ENCODE measurements at places on chromosomes 6 and 20.

GRCh38 chr6:166532302-166532701 lies 54.2 kb downstream of the RAMACL start:
- no peak for DNase-seq

DNA sequence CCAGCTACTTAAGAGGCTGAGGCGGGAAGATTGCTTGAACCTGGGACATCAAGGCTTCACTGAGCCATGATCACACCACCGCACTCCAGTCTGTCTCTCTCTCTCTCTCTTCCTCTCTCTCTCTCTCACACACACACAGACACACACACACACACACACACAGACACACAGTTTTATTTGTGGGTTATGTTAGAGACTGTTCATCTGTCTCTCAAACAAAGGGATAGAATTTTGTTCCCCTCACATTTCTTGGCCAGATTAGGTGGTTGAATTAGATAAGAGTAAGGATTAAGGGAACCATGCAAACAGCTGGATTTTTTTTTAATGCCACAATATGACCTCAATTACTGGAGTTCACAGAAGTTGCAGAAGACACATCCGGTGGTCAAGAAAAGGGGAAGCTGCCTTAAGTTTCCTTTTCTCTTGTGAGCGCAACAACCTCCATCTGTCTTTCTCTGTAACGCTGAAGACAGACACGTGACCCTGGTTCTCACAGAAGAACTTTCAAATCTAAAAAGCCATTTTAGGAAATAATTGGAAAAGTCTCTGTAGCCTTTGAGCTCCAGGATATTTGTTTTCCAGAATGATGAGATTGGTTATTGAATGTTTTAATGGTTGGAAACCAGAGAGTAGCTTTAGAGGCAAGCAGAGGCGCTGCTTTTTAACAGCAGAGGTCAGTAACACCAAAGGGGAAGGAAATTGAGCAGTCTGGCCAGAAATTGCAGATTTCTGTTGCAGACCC lies 32.9 kb upstream of the LGSN start:
- DNase-seq: no peak

GRCh38 chr6:52104979-52105378 lies 17.6 kb upstream of the PKHD1 start:
- DNase-seq: no peak

DNA sequence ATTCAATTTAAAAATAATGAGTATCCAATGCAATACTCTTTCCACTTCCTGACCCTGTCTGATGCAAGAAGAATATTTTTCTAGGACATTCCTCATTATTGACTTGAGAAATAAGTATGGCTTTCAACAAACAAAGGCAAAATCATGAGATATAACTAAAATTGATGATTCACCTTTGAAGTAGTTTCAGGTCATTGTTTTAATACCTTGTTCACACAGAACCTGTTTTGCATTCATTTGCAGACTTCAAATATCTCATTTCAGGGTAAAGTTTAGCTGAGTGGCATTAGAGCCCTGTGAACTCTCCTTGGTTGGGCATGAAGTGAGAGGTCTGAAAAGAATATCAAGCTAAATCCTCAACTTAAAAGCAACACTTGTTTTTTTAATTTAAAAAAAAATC lies 309.2 kb downstream of the NRN1 start:
- DNase-seq: no peak

- no peak for DNase-seq
Observed at GRCh38 chr6:132133736-132134445, 182.7 kb upstream of the CCN2 start.

DNA sequence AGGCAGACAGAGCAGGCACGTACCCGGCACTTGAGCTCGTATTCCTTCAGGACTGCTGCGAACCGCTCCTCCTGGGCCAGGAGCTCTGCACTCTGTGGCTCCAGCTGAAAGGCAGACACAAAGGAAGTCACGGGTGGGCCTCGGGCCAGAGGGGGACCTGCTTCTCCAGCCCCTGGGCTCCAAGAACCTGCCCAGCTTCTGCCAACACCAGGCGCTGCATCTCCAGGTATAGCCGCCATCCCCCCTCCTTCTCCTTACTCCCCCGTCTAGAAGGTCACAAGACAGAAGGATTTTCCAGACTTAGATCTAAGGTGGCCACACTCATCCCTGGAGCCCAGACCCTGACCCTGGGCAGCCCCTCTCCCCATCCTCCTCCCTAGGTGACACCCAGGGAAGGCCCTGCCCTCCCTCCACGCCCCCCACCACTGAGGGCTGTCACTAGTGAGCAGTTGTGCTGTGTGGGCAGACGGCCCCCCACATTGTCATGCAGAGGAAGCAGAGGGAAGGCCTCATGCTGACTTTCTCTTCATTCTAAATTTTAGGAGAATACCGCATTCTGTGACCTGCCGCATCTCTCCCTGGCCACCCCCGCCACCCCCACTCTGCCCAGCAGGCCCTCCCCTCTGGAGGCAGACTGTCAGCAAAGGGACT lies 81.9 kb downstream of the GINS1 start:
- no peak for DNase-seq

DNA sequence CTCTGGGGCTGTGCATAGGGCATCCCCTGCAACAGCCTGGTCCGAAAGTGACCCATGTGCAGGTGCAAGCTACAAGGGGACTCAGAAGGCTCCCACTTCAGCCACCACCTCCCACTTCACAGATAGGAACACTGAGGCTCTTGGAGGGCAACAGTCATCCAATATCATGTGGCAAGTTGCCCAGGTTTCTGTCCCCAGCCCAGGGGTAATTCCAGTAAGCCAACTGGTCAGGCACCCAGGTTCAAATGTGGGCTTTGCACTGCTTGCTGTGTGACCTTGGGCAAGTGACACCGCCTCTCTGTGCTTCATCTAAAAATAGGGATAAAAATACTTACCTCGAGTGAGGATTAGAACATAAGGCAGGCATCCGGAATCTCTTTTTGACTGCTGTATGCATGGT lies 62.0 kb upstream of the SIRPA start:
- DNase-seq: no peak

DNA sequence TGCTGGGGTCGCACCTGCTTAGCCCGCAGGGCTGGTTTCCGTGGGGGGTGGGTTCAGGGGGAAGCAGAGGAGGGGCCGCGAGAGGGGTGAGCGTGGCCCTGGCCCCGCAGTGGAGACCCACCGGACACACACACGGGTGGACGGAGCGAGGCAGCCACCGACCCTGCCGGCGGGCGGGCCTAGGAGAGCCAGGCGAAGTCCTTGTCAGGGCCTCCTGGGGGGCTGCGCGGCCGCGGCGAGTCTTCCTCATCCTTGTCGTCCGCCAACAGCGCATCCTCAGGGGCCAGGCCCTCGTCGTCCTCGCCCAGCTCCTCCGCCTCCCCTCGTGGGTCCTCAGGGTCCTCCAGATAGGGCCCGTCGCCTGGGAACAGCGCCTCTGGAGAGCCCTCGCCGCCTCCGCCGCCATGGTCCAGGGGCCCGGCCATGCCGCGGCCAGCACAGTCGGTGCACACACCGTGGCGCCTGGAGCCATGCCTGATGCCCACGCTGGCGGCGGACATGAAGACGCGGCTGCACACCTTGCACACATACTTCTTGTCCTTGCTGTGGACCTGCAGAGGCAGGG lies 7.3 kb downstream of the SLC2A4RG start:
- DNase-seq: no peak

DNA sequence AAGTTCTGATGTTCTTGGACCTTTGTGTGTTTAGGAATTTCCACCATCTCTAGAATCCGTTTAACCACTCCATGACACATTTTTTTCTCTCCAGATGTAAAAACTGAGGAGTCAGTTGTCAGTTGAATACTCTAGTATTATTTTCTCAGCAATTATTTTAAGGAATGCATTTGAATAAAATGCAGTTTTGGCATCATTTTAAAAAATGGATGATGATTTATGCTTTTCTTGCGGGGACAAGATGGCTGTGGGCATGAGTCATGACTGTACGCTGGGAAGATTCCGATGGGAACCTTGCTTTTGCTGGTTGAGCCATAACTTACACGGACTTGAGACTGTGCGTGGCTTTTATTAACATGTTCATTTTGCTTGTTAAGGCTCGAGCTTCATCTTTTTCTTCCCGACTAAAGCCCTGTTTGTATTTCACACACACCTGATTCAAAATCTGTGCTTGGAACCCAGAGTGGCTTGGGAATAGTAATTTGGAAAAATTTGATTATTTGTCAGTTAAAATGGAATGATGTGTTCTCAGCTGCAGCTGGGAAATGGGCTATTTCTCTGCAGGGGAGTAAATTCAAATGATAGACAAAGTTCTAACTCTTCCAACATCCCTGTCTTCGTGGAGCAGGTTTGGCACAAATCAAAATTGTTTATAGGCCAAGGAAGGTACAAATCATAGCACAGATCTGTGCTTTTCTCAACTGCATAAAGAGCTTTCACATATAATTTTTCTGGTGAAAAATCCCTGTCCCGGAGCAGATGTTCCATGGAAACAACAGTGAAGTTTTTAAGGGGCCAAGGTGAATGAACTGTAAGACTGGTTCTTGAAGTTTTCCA lies 470.5 kb upstream of the JAG1 start:
- no peak for DNase-seq

DNA sequence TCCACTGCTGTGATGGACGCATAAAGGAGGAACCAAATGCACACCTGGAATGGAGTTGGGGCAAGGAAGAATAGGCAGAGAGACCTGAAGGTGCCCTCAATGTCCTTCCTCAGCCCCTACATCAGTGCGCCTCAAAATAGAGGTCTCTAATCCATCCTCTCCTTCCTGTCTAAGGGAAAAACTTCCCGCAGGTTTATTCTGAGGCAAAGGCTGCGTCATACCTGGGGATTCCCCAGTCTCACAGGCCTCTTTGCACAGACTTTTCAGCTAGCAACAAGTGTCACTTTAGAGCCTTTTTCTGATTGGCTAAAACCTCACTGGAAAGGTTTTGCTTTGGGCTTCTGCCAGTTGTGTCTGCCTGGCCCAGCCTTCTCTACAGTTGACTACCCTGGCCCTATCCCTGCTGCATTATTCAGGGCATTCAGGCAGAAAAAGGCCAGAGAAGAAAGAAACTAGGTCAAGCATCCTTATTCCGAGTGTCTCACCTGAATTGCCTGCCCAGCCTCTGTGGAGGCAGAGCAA lies 1.8 kb upstream of the HLA-DQB1 start:
- peak; percentile 26 for DNase-seq

- DNase-seq: no peak
Observed at GRCh38 chr20:48238326-48238725, 453.0 kb upstream of the SULF2 start.

DNA sequence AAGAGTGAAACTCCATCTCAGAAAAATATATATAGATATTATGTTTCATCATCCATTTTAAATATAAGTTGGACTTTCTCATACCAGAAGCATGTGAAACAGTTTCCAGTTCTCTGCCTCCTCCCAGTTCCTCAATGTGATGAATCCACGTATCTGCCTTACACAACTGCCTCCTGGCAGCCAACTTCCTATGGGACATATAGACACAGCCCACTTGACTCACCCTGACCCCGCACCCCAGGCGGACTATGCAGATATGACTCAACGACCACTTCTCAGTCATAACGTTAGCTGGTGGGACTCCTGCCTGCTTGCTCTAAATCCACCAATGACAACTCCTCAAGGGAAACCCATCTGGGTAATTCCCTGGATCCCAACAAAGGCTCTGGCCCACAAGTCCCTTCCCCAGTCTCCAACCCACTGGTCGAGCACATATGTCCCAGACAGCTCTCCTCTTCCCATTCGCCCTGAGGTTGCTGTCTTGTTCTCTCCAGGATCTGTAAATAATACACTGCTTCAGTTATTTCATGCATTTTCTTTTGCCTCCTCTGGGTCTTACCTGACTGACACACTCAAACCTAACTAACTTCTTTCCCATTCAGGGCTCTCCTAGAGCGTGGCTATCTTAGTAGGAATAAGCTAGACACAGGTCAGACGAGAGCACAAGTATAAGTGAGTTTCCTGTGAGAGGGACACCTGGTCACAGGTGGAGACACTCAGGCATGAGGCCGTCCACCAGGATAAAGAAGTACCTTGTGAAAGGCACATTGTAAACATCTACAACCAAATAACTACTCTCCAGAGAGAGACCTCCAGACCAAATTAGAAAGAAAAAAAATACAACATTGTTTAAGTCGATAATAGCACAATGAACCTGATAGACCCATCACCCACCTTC lies 548.5 kb downstream of the CD83 start:
- no peak for DNase-seq

DNA sequence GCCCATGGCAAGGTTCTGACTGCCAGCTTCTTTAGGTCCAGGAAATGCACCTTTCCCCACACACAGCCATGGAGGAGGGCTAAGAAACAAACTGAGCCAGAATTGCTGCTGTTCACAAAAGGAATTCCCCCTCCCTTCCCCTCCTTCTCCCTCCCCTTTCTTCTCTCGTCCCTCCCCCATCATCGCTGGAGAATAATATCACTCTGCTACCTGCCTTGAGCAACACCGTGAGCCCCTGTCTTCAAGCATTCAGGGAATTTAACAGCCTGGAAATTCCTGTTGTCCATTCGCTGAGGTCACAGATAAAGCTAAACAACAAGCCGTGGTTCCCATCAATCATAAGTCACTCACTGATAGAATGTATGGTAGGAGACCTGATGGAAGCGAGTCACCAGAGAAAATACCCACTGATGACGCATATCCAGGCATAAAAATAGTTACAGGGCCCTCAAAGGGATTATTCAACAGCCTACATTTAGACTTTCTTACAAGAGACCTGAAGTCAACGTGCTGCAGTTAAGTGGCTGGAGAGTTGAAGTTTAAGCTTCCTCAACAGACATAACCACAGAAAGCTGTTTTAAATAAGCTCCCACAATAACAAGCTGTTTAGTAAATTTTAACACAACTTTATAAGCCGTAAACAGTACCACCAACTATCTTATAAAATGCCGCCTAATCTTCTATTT lies 59.7 kb downstream of the HIVEP2 start:
- peak; percentile 24 for DNase-seq

DNA sequence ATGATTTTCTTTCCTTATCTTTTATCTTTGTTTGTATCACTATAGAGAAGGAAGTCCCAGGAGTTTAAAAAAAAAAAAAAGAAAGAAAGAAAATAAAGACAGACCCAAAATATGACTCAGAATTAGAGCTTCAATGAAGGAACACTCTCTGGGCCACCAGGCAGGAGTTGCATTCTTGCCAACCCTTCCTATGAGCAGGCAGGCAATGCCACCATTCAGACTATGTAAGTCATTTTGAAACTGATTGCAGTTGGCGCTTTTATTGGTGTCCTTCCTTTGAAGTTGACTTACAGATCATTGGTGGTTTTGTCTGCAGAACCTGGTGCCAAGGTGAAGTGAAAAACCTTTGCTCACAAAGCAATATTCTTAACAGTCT lies 50.3 kb downstream of the MYB start:
- no peak for DNase-seq

GRCh38 chr20:62032609-62033368 lies 32.9 kb downstream of the TAF4 start:
- no peak for DNase-seq

GRCh38 chr6:4085332-4085700 lies 6.4 kb upstream of the FAM217A start:
- DNase-seq: no peak

- DNase-seq: no peak
Observed at GRCh38 chr6:148746363-148747144, at the start of gene UST. TSS of gene UST (plus strand) at chr6:148747030. CDS start at chr6:148747431, 401 bp downstream.

GRCh38 chr20:52083627-52084232 lies 107.8 kb downstream of the ZFP64 start:
- peak; percentile 16 for DNase-seq

- no peak for DNase-seq
Observed at GRCh38 chr6:33521489-33522091, 58.5 kb downstream of the BAK1 start.

- DNase-seq: no peak
Observed at GRCh38 chr6:5217356-5217755, 43.4 kb downstream of the LYRM4 start.

- DNase-seq: no peak
Observed at GRCh38 chr6:85641522-85641896, 1.2 kb downstream of the SYNCRIP start.

All from NK-92 treated with Interleukin-12 subunit alpha and Interleukin-12 subunit beta, amount 100 ng/mL, for 24 hours (cell line).